Caco-2 (cell line): ENCODE measurements at places on chromosomes 12 and 14. TPM values are rescaled to one million over a fixed set of nuclear protein-coding genes. Genes with fewer than 3 reads are reported as not detected.

NPAS3 gene
- not detected in 2 replicates for total RNA-seq

ARG2 gene
- total RNA-seq: 22.6 and 22.8 TPM in 2 replicates

DPF3 gene
- total RNA-seq: not detected in 2 replicates

RFLNA gene
- 15.4 and 21.1 TPM in 2 replicates for total RNA-seq

RPS6KL1 gene
- total RNA-seq: 6.8 and 9.8 TPM in 2 replicates

SYT10 gene
- not detected in 2 replicates for total RNA-seq

NUP107 gene
- 119 and 125 TPM in 2 replicates for total RNA-seq

CD27 gene
- total RNA-seq: not detected in 2 replicates

ANKS1B gene
- 0.61 and 1.1 TPM in 2 replicates for total RNA-seq

TMEM119 gene
- total RNA-seq: not detected in 2 replicates

HOXC12 gene
- 9.4 and 10.3 TPM in 2 replicates for total RNA-seq

DNA sequence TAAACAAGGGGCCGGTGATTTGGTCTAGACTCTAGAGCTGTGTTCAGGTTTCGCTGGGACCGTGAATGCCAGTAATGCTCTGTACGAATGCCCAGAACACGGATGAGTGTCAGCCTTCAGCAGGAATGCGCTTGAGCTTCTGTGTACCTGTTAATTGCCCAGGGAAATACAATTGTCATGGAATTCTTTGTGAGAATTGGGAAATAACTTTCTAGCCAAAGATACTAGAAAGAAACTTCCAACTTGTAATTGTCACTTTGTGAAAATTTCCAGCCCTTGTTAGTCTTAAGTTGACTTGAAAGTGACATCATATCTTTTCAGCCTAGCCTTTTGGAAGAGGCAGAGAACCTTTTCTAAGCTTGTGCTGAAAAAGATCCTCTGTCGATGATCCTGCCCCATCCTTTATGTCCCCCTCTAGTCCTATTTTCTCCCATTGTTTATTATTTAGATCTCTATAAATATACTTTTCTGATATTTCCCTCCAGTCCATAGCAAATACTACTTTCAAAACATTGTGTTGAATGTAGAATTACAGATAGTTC lies 2.7 kb downstream of the CHST11 start:
- no peaks in the 10 kb centered on the region for H3K27me3 ChIP-seq
- H3K27ac ChIP-seq: no peak overlapping the region
- H3K4me1 ChIP-seq: peaks cover 4% of the 10 kb centered on the region; the same call in 1 of the 2 replicates
- no peak overlapping the region for H3K4me3 ChIP-seq
- no peak for DNase-seq

DNA sequence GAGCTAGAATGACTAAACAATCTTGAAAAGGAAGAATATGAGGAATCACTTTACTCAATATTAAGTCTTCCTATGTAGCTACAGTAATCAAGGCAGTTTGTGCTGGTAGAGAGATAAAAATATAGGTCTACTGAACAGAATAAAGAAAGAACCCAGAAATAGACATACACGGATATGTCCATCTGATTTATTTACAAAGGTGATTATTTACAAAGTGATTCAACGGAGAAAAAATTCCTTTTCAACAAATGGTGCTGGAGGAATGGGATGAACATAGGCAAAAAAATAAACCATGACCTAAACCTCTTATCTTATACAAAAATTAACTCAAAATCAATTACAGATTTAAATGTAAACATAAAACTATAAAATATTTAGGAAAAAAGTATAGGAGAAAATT lies 36.6 kb downstream of the TAOK3 start:
- no peak overlapping the region for H3K4me3 ChIP-seq
- no peak overlapping the region for H3K27ac ChIP-seq
- no peak for DNase-seq
- H3K4me1 ChIP-seq: no peaks in the 10 kb centered on the region

- DNase-seq: no peak
- H3K27ac ChIP-seq: peak overlapping the region; percentile 42
- no peaks in the 10 kb centered on the region for H3K36me3 ChIP-seq
- no peak overlapping the region for H3K4me3 ChIP-seq
- H3K4me1 ChIP-seq: peaks cover 41% of the 10 kb centered on the region
These were observed 50.6 kb upstream of the PTGR2 start for GRCh38 chr14:73800970-73801515.

- H3K27me3 ChIP-seq: no peaks in the 10 kb centered on the region
- H3K4me1 ChIP-seq: no peaks in the 10 kb centered on the region
- no peaks in the 10 kb centered on the region for H3K36me3 ChIP-seq
- DNase-seq: no peak
These were observed 115.2 kb upstream of the RAP1B start for GRCh38 chr12:68495336-68496070.

GRCh38 chr14:101476916-101477553 lies 84.3 kb upstream of the DIO3 start:
- H3K4me1 ChIP-seq: peaks cover 14% of the 10 kb centered on the region
- H3K27me3 ChIP-seq: no peaks in the 10 kb centered on the region
- H3K4me3 ChIP-seq: no peak overlapping the region
- DNase-seq: peak; percentile 78

DNA sequence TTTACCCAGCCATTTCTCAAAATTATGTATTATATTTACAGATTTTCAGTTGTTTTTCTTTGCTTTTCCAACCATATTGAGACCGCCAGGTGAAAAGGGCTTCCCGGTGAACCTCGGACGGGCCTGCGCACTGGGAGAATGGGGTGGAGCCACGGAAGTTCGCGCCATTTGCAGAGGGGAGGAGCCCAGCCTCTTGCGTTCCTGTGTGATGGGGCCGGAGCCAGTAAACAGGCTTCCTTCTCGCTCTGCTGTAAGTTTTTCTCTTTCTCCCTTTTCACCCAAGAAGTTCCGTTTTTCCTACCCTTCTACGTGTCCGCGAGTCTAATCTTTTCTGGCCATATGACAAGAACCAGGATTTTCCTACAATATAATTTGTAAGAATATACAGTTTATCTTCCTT lies 1108.8 kb upstream of the SEL1L start:
- no peaks in the 10 kb centered on the region for H3K27me3 ChIP-seq
- no peaks in the 10 kb centered on the region for H3K4me1 ChIP-seq
- peak overlapping the region; percentile 35 for H3K4me3 ChIP-seq
- peak; percentile 78 for DNase-seq

- H3K27me3 ChIP-seq: no peaks in the 10 kb centered on the region
- H3K4me1 ChIP-seq: no peaks in the 10 kb centered on the region
- H3K27ac ChIP-seq: no peak overlapping the region
- no peak for DNase-seq
These were observed 187.2 kb downstream of the TMTC2 start for GRCh38 chr12:82873951-82874350.

GRCh38 chr14:35412272-35413056 lies 7.9 kb upstream of the NFKBIA start:
- H3K27ac ChIP-seq: no peak overlapping the region
- H3K36me3 ChIP-seq: no peaks in the 10 kb centered on the region
- H3K4me3 ChIP-seq: no peak overlapping the region

- H3K27ac ChIP-seq: no peak overlapping the region
- no peak for DNase-seq
- no peak overlapping the region for H3K4me3 ChIP-seq
- no peaks in the 10 kb centered on the region for H3K36me3 ChIP-seq
- H3K4me1 ChIP-seq: no peaks in the 10 kb centered on the region
- H3K27me3 ChIP-seq: no peaks in the 10 kb centered on the region
These were observed 598.4 kb downstream of the RPL10L start for GRCh38 chr14:46053221-46053620.

DNA sequence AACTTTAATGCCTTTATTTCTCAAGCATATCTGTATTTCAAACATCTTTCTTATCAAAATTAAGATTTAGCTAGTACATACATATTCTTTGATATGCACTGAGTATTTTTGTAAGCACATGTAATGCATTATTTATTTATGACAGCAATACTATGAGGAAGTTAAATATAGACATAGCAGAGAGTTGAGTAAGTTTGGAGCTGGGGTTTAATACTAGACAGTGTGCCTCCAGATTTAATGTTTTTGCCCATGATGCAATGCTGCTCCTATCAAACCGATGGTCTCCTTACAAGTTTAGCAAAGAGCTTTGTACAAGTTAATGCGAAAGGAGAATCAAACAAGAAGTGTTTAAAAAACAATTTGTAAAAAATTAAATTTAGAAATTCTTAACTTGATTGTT lies 826.6 kb upstream of the MGAT4C start:
- H3K27me3 ChIP-seq: no peaks in the 10 kb centered on the region
- H3K4me3 ChIP-seq: no peak overlapping the region
- DNase-seq: no peak
- H3K27ac ChIP-seq: no peak overlapping the region

- no peak overlapping the region for H3K27ac ChIP-seq
- peak; percentile 76 for DNase-seq
- no peaks in the 10 kb centered on the region for H3K36me3 ChIP-seq
- H3K4me3 ChIP-seq: no peak overlapping the region
- H3K4me1 ChIP-seq: no peaks in the 10 kb centered on the region
These were observed 8.0 kb upstream of the ASB8 start for GRCh38 chr12:48165089-48165981.

- no peak overlapping the region for H3K27ac ChIP-seq
- no peaks in the 10 kb centered on the region for H3K4me1 ChIP-seq
- no peak for DNase-seq
These were observed 23.7 kb upstream of the RERG start for GRCh38 chr12:15244926-15245325.

DNA sequence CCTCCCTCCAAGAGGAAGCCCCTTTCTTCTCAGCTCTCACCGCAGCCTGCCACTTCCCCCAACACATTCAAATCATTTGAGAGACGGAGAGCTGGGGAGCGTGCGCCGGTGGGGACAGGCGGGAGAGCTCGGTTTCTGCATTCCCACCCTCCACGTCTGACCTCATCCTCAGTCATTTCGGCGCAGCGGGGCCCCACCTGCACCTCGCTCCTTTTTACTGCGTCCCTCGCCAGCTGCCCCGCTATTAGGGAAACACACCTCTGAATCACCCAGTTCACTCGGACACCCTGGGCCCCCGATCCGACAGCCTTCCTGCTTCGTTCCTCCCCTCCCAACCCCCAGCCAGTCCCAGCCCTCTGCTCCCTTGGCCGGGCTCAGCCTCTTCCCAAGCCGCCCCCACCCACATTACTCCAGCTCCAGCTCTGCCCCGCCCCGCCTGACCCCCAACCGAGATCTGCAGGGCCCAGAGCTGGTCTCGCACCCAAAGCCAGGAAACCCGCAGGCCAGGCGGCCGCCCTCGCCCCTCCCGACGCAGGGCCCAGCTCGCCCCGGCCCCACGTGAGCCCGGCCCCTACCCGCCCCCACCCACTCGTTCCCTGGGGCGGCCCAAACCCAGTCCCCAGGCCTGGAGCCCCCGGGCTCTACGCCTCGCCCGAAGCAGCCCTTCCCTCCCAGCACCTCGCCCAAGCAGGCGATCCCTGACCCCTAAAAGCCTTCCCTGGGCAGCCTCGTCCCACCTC lies 783 bp downstream of the CORO1C start:
- peaks cover 45% of the 10 kb centered on the region for H3K4me1 ChIP-seq
- no peaks in the 10 kb centered on the region for H3K27me3 ChIP-seq
- H3K27ac ChIP-seq: peak overlapping the region; percentile 99
- peak overlapping the region; percentile 85 for H3K4me3 ChIP-seq
- DNase-seq: peak; percentile 81

- no peak overlapping the region for H3K4me3 ChIP-seq
- no peaks in the 10 kb centered on the region for H3K4me1 ChIP-seq
- no peak overlapping the region for H3K27ac ChIP-seq
- H3K27me3 ChIP-seq: no peaks in the 10 kb centered on the region
These were observed 79.4 kb upstream of the GPR68 start for GRCh38 chr14:91323671-91324605.

GRCh38 chr14:74892745-74893144 lies 11.0 kb downstream of the DLST start:
- H3K27me3 ChIP-seq: no peaks in the 10 kb centered on the region
- H3K4me3 ChIP-seq: no peak overlapping the region
- H3K36me3 ChIP-seq: no peaks in the 10 kb centered on the region
- DNase-seq: no peak

DNA sequence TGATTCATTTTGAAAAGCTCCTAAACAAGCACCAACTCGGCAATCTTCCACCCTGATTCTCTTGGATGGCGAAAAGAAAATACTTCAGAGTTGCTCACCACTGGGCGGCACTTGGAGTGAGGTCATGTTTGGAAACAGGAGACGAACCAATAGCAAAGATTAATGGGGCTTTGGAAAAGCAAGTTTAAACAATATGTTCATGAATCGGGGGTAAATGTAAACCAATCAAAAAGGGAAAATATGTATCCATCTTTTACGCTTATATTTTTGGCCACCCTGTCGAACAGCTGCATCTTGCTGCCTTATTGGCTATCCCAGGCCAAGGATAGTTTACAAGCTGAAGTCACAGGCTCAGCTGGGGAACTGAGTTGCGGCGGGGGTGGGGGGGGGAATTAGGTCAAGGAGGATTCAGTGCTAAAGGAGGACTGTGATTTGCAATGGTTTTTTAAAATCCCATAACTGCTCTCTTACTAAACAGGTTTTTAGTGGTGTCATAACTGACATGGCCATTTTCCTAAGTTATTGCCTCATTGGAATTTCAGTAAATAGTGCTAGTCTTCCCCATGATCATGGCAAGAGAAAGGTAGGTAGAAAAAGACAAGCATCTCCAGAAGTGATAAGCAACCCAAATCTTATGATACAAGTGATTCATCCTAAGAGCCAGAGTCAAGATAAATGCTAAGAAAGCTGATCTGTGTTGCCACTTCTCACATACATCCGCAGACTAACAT lies 210.6 kb downstream of the PHLDA1 start:
- no peak overlapping the region for H3K4me3 ChIP-seq
- no peaks in the 10 kb centered on the region for H3K36me3 ChIP-seq
- no peak for DNase-seq
- H3K27ac ChIP-seq: no peak overlapping the region
- H3K4me1 ChIP-seq: peaks cover 4% of the 10 kb centered on the region; the same call in 1 of the 2 replicates

DNA sequence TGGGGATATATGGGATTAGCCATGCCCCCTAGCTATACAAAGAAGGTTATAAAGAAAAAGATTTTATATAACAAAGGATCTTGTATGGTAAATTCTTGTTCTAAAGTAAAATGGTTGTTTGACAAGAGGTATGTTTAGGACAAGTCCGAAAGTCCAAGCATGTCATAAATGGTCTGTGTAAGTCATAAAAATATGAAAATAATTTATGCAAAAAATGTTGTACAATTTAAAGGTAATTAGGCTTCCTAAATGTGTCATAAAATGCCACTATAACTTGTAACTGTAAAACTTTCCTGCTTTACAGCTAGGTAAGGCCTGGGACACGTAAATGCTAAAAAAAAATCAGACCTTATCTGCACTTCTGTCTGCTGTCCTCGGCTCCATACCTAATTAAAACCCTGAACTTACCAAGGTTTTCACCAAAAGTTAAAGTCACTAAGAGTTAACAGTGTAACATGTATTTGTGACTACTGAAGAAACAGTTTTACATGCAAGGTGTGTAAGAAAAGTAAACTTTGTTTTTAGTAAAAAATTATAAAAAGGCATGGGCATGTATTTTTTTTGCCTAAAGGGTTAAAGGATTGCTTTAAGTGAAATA lies 110.0 kb upstream of the RESF1 start:
- H3K4me1 ChIP-seq: peaks cover 36% of the 10 kb centered on the region
- DNase-seq: no peak
- H3K36me3 ChIP-seq: no peaks in the 10 kb centered on the region

DNA sequence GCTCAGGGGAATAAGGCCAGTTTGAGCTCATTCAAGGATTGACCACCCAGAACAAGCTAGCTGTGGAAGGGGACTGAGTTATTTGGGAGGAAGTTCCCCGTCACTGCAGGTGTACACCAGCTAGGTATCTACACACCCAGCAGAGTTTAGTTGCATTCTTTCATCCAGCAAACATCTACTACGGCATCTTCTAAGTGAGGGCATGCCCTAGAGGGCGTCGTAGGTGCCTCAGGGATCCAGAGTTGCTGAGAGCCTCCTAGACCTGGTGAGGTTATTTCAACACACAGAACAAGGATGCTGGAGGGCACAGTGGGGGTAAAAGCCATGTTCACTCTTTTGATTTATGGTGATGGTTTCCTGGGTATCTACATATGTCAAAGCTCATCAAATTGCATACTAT lies 149.6 kb downstream of the KSR2 start:
- no peak overlapping the region for H3K4me3 ChIP-seq
- H3K36me3 ChIP-seq: no peaks in the 10 kb centered on the region
- no peak overlapping the region for H3K27ac ChIP-seq
- H3K4me1 ChIP-seq: no peaks in the 10 kb centered on the region
- H3K27me3 ChIP-seq: no peaks in the 10 kb centered on the region
- no peak for DNase-seq
